Activated T-cell treated with anti-CD3 and anti-CD28 coated beads, Interleukin-2, amount 50 U/mL, for 4 hours (primary cell): ENCODE measurements at places on chromosomes 3 and 15.

DNA sequence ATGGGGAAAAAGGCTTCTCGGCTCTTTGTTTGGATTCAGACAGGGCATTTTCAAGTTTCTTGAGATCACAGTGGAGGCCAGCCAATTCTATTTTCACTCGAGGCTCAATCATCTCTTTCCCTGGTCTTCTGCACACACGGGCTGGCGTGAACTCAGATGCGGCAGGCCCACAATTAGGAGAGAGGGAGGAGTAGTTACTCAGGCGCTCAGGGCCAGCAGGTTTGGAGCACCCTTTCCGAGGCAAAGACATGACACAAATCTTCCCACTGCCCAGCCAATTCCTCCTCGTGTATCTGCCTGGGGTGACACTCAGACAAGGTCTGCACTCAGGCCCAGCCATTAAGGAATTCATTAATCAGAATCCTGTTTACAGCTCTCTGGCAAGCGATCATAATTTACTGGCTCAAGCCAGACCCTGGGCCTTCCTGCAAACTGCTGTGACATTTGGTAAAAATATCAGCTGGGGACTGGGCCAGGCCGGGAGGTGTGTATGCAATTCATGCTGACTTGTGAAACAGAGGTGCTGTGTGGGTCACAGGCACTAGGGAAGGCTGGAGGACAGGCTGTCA is 68.1 kb upstream of the TLE3 start:
- DNase-seq = no peak

DNA sequence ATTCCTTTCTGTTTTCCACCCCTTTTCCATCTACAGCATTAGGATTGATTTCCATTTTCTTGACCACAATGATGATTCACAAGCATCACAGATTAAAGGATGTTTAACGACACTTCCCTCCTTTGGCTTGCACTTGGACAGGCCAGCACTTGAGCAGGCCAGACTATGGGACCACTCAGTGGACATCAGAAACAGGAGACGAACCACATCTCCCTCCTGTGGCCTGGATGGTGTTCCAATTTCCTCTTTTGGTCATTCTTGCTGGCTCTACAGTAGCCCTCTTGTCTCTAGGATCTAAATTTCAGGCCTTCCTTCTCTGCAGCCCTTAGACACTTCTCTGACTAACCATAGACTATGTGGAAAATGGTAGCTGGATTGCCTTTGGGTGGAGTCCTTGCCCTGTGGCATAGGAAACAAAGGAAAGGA is 78.8 kb upstream of the BOC start:
- no peak for DNase-seq

DNA sequence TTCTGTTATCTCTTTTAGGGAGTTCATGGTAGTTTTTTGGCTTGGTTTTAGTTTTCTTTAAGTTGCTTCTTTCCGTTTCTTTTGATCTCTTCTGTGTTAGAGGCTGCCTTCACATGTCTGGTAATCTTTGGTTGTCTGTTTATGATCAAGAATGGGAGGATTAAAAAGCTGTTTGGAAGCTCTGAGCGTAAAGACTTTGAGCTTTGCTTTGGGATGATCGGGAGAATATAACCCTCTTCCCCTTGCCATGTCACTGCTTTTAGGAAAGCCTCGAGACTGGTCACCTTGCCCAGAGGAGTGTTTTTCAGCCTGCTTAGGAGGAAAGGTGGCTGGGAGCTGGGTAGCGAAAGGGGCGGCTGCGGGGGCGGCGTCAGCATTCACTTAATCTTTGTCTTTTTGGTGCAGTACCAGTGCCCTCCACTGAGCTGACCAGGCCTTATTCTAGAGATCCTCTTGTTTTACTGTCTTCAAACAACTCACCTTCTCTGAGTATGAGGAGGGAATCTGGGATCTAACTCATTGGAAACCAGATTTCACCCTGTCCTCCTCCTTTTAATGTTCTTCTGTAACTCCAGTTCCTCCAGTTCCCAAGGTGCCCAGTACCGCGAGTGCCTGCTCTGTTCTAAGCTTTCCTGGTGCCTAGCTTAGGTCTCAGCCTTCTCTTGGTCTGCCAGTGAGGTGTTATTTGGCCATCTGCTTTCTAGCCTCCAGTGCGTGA is 15.5 kb downstream of the TATDN2 start:
- DNase-seq = peak; percentile 67

DNA sequence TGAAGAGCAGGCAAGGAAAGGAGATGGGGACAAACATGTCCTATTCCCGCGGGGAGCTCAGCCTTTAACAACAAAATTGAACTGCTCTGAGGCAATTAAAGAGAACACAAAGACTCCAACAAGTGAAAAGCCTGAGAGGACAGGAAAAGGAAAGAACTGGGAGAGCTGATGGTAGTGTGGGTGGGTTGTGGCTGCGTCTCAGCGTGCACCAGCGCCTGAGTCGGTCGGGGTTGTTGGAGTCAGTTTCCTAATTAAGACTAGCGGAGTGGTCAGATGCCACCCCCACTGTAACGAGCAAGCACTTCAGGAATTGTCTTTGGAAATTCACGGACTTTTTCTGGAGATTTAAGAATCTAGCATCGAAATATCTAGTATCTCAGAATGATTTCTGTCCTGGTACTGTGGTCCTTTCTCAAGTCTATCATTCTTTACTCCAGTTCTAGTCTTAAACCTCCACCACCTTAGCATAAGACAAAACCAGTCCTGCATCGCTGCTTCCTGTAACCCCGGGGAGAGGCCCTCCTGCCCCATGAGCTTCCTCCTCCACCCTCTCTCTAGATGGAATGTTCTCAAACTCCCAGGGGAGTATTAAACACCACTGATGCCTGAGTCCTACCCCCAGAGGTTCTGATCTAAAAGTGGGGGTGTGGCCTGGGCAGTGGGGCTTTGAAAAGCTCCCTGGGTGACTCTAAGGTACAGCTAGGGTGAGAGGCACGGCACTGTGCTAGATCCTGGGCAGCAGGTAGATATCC is 104.0 kb downstream of the CYP19A1 start:
- no peak for DNase-seq

- no peak for DNase-seq
Observed at GRCh38 chr15:78127882-78128281, 3.4 kb downstream of the CIB2 start.

DNA sequence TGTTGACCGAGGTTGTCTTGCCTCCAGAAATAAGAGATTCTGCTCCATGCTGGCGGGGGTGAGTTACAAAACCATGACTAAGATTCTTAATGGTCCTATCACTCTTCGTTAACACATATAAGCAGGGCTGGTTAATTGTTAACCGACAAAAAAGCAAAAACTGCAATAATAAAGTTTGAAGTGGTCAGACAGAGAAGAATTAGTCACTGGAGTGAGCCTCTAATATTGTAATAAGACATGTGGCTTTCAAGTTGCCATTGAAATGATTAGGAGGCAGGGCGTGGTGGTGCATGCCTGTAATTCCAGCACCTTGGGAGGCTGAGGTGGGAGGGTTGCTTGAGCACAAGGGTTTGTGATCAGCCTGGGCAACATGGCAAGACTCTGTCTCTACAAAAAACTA is 78.4 kb upstream of the NR2F2 start:
- DNase-seq = no peak

DNA sequence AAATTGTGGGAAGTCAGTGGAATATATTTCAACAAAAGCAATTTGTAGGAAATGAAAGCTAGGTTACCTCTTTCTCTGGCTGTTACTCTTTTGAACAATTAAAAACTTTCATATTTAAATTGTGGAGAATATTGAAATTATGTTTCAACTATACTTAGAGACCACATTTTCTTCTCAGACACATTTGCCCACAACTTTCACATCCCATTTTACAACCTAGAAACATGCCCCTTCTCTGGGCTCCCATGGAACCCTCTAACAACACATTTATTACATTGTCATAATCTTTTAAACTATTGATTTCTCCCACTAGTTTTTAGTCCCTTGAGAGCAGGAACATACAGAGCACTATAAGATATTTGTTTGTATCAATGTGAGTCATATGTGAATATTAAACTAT is 211.7 kb upstream of the TTC14 start:
- no peak for DNase-seq

DNA sequence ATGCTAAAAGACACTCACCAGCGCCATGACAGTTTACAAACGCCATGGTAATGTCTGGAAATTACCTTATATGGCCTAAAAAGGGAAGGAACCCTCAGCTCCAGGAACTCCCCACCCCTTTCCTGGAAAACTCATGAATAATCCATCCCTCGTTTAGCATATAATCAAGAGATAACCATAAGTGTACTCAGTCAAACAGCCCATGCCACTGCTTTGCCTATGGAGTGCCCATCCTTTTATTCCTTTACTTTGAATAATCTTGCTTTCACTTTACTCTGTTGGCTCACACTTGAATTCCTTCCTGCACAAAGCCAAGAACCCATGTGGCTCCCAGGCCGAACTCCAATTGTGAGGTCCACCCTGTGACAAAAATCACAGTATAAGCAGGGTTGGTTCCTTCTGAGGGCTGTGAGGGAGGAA is 19.1 kb upstream of the FSTL1 start:
- no peak for DNase-seq

- DNase-seq = no peak
Observed at GRCh38 chr3:4011166-4011565, 211.9 kb downstream of the LRRN1 start.

GRCh38 chr3:157581371-157581770 is 78.2 kb upstream of the VEPH1 start:
- DNase-seq = no peak

DNA sequence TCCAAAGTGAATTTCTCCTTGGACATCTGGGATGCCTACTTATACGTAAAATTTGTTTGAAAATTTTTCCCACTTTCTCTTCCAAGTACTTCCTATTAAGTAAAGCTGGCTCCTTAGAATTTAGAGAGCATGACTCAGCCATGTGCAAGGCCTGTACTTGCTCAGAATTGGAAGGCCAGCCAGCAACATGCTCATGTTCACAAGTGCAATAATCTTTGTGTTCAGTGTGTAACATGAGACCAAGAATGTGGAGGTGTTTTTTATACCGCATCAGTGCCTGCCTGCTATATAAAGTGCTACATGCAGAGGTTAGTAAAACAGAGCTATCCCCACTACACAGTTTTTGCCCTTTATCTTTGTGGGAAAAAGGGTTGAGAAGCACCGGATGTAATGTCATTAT is 151.9 kb upstream of the FEZF2 start:
- no peak for DNase-seq

DNA sequence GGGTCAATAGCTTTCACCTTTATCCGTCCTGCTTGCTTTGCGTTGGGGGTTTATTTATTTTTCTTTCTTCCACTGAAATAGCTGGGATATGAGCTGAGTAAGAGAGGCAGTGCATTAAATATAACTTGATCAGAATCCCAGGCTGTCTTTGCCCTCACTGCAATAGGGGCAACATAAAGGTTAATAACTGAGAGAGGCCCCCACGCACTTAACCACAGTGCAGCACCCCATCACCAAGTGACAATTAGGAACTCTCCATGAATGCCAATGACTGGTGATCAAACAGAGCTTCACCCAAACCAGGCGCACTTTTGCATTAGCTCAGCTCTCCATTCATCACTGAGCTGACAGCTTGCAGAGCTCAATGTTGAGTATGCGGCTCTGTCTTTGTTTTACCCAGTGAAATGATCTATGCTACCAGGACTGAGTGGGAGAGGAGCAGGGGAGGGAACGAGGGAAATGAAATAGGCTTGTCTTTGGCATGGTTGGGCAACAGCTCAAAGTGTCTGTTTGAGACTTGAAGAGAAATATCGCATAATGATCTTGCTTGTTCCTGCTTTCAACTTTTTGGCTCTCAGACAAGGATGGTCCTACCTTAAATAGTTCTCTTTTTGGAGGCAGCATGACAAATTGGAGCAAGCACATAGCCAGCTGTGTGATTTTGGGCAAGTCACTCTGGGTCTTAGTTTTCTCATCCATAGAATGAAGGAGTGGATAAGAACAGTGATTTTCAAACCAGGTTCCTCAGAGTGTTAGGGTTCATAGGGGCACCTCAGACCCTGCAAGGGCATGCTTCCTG is 14.5 kb upstream of the GLCE start:
- DNase-seq = no peak

- DNase-seq = no peak
Observed at GRCh38 chr3:30724863-30725262, 118.5 kb downstream of the TGFBR2 start.

- DNase-seq = no peak
Observed at GRCh38 chr3:100531093-100531492, 38.7 kb downstream of the TMEM45A start.

GRCh38 chr15:78841891-78842290 is 30.6 kb upstream of the ADAMTS7 start:
- no peak for DNase-seq

DNA sequence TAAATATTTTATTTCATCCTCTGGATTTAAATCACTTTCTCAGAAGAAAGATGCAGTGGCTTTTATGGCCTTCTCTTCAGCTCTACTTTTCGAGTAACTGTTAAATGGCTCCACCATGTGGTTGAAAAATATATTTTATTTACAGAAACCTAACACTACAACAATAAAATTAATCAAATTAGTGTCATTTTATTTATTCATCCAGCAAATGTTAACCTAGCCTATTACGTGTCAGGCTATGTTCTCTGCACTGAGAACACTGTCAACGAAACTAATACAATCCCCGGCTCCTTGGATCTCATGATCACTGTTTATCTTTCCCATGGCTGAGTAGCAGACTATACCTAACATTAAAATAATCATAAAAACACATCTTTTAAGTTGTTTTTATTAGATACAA is 148.0 kb upstream of the OSTN start:
- no peak for DNase-seq
